Activated CD4-positive, alpha-beta T cell treated with anti-CD3 and anti-CD28 coated beads, Interleukin-2, Interleukin-6, amounts not matched to agents 100 ng/mL and 50 ng/mL, durations not matched to agents 16 hours and 8 hours (primary cell): ENCODE measurements at places on chromosomes 7 and 10.

DNA sequence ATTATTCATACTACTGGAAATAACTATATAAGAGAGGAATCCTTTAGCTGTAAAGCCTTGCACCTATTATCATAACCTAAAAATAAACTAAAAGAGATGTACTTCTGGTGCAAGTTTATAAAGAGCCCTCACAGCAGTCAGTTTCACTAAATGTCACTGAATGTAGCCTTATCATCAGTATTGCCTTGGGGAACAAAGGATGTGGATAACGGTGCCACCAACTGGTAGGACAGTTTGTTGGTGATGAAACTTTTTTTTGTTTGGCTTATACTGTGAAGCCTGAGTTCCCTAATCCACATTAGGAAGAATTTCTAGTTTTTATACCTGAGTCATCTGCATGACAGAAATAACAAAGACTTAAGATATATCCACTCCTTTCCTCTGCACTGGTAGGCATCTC, 117.9 kb upstream of the COL1A2 start:
- no peak for DNase-seq

DNA sequence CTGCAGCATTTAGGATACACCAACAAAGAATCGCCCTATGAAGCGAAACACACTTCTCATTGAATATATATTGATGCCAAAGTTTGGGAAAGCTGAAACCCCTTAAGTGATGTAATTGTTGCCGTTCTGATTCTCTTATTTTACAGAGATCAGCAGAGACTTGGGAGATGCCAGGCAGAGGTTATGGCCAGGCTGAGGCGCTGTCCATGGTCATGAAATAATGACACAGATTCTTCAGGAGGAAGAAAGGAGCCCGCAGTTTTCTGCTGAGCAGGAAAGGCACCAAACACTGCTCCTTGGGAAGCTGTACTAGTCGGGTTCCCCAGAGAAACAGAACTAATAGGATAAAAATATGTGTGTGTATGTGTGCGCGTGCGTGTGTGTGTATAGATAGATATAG, 566.0 kb downstream of the CALN1 start:
- no peak for DNase-seq

DNA sequence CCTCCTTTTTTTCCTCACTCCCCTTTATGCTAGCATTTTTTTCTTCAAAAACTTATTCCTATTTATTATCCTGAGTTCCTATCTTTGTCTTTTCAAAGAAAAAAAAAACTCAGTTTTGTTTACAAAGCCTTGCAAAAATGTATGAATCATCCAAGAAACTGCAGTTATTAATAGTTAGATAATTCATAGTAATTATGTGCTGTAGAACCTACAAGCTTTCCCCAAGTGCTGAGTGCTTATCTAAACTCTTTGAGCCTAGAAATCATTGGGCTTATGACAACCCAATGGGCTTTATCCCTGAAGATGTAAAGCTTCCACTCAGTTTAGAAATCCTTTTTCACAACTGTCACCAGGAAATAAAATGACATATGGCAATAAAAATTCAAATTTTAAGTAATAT, 145.9 kb upstream of the WNT16 start:
- no peak for DNase-seq

GRCh38 chr7:36153571-36154097, 580 bp downstream of the EEPD1 start:
- DNase-seq, result no peak

GRCh38 chr10:11205030-11205772, 187.5 kb downstream of the CELF2 start:
- DNase-seq, result peak; percentile 58

DNA sequence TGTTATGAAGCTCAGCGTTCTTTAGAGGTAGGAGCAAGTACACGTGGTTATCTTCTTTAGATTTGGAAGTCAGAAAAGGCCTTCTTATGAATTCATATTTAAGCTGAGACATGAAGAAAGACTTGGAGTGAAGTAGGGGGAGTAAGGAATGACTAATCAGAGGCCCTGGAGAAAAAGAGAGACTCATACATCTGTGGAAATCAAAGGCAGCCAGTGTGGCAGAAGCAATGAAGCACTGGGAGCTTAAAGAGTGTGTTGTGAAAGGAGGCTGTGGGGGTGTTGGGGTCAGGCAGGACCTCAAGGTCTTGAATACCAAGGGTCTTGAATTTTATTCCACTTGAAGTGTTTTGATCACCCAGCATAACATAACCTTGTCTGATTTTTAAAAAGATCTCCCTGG, 35.7 kb upstream of the FGL2 start:
- no peak for DNase-seq

GRCh38 chr7:4849390-4849789, 12.4 kb downstream of the PAPOLB start:
- DNase-seq, result peak; percentile 29

GRCh38 chr7:25795824-25796235, 356.2 kb upstream of the NFE2L3 start:
- DNase-seq, result no peak

DNA sequence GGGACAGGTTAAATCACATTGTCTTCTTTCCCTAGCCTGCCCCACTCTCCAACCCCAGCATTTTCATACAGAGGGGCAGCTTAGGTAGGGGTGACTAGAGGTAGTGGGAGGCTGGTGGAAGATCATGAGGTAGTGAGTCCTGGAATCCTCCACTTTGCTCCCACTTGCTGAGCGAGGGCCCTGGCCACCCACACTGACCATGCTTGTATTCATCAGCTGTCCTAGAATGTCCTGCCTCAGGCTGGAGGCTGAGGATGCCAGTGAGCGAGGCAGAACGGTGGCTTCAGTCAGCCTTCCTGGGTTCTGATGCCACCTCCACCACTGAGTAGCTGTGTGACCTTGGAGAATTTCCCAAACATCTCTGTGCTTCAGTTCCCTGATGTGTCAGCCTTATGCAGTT, 34.6 kb upstream of the PFKFB3 start:
- DNase-seq, result no peak

- no peak for DNase-seq
These were observed 516.5 kb downstream of the AUTS2 start for GRCh38 chr7:70114806-70115205.

DNA sequence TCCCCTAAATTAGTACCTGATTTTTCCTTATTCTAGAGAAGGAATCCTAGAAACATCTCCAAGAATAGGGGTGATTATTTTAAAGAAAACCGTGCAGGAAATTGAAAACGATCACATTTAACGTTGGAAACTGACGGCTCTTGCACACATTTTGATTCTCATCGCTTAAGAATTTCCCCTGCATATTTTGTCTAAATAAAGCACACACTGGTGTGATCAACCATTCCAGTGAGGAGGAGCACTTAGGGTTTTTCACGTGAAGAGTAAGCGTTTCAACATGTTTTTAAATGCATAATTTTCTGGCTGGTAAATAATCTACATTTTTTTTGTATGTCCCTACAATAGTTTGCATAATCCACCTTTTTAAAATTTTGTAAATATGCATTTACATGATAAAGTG, 229.7 kb upstream of the PFKP start:
- no peak for DNase-seq

DNA sequence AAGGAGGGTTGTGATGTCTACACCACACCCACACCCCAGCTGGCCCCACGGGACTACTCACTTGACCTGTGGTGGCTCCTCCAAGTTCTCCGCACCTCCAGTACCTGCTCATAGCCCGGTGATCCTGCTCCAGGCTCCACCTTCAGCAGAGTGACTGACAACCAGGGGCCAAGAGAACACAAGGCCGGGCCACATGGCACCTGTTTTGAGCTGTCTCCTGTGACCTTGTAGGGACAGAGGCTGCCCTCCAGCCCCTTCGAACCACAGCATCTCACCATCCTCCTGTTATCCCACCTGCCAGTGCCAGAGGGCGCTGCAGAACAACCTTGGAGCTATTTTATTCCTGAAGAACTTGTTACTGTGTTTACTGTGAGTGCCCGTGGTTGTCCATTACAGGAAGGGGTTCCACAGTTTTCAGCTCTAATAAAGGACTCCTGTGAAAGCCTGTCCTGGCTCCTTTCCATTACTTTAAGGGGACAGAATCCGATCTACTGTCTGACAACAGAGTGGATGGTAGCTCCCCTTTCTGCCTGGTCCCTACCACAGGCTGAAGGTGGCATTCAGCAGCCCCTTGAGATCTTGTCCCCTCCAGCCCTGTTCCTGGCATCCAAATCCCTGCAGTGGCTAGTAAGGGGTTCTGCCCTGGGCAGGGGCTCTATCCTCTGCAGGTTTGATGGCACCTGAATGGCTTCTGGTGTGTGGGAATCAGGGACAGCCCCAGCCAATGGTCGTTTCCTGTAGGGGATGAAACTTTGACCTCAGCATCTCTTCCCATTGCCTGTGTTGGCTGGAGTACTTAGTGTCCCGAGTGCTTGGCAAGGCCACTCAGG, 50.8 kb downstream of the C10orf120 start:
- DNase-seq, result peak; percentile 36

- DNase-seq, result no peak
These were observed 56.0 kb downstream of the ZPBP start for GRCh38 chr7:50037086-50037485.

GRCh38 chr10:100662067-100662466, 83.3 kb upstream of the PAX2 start:
- no peak for DNase-seq

GRCh38 chr10:104043185-104043830, 42.4 kb downstream of the COL17A1 start:
- DNase-seq, result no peak

DNA sequence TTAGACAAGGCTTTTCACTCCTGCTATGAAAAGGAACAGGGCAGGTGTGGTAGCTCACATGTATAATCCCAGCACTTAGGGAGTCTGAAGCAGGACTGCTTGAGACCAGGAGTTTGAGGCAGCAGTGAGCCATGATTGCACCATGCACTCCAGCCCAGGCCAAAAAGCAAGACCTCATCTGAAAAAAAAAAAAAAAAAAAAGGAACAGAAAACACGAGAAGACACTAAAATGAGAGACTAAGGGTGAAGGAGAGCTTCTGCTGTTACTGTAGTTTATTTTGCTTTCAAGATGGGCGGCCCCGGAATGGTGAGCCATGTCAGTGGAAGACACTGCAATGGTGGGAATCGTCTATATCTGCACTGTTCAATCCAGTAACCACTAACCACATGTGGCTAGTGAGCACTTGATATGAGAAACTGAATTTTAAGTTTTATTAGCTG, 9.9 kb downstream of the PIP4K2A start:
- DNase-seq, result no peak

DNA sequence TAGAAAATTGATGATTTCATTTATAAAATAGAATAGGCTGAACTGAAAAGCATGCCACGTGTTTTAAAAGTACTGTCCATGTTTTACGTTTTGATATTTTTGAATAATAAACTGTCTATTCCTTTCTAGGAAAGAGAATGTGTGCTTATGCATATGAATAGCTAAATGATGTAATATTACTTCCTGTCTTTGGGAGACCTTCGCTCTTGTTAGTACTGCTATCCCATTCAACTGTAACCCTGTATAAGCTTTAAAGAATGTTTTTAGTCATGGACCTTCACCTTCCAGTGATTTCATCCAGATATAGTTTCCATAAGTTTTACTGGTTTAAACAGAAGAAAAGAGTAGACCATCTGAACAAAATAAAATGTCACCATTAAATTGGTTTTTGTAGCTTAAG, 274.4 kb upstream of the SEMA3A start:
- DNase-seq, result no peak

DNA sequence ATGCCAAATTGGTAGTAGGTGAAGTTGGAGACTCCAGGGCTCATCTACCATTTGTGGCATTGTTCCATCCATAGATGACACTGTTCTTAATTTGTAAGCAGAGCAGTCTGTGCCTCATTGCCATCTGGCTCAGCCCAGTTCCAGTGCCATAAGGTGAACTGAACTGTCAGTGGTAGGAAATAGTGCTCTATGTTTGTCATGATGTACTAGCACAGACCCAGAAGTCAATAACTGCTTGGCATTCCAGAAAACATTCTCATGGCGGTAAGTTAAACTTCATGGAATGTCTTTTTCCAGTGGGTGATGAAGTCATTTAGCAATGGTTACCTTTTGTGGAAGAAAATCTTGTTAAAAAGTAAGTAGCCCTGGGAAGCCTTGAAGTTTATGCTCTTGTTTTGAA, 302.7 kb downstream of the SUGCT start:
- DNase-seq, result no peak

- DNase-seq, result peak; percentile 2
These were observed 113.2 kb upstream of the INHBA start for GRCh38 chr7:41816111-41816510.

DNA sequence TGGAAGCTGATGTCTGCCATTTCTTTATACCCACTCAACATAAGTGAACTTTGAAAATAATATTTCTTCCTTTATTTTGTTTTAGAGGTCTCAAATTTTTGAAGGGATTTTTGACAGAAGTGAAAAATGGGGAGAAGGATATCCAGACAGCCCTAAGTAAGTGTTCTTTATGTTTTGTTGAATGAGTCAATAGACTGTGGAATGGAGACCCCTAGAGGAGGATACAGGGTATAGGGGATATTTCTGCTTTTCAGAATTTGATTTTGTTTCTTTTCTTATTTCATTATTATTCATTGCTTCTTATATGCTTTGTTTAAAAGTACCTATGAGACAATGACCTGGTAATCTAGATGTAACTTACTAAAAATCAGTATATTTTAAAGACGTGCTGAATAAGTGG, 34.4 kb downstream of the PLEKHA8 start:
- DNase-seq, result peak; percentile 23

DNA sequence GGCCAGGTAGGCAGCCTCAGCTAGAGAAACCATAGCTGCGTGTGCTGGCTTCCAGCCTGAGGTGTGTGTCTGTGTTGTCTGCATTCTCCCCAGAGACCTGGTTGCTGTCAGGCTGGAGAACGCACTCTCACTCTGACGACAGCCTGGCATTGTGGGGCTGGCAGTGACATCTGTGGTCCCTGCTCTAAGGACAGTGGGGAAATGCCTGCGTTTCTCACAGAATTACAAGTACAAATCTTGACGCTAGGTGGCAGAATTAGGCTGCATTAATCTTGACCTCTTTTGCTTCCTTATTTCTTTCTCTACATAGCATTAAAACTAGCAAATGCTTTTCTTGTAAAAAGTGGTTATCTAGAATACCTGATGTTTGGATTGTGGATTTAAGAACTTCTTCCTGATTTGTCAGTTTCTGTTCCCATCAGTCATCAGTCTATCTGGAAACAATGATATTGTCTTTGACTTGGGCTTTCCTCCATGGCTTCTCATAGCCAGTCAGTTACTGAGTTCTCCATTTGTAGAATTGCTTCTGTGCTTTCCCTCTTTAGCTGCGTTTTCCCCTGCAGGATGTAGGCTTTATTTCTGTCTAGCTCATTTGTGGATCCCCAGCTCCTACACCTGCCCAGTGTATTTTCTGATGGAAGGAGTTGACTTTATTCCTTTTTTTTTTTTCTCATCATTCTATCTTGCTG, 86.0 kb downstream of the FANK1 start:
- DNase-seq, result peak; percentile 58

DNA sequence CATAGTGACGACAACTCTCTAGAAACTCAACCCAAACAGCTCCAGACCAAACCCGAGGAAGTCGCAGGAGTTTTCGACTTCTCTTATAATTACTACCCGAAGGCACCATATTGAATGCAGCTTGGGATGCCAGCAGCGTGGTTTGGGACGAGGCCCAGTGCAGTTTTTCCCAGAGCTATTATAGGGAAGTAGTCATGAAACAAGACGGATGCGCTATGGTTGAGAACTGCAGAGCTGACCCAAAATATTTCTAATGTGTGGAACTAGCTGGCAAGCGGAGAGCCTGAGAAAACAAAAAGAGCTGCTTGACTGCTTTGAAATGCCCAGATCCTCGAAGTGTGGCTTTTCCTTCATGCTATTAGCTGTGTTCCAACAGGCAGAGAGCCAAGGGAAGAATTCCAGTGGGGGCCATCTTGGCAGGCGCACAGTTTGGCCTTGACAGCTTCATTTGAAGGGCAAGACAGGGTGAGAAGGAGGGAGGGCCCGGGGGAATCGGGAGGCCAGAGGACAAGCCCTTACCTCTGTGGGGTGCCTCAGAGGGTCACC, 122.7 kb downstream of the CUL2 start:
- no peak for DNase-seq

GRCh38 chr10:129941199-129942018, 22.7 kb downstream of the EBF3 start:
- no peak for DNase-seq
